ENCODE measurements at places on chromosomes 2 and 18.

GRCh38 chr2:159953136-159953823 lies 109.1 kb downstream of the PLA2R1 start:
- no peak for DNase-seq

- DNase-seq: no peak
Observed at GRCh38 chr18:3058328-3059191, 45.6 kb upstream of the LPIN2 start.

DNA sequence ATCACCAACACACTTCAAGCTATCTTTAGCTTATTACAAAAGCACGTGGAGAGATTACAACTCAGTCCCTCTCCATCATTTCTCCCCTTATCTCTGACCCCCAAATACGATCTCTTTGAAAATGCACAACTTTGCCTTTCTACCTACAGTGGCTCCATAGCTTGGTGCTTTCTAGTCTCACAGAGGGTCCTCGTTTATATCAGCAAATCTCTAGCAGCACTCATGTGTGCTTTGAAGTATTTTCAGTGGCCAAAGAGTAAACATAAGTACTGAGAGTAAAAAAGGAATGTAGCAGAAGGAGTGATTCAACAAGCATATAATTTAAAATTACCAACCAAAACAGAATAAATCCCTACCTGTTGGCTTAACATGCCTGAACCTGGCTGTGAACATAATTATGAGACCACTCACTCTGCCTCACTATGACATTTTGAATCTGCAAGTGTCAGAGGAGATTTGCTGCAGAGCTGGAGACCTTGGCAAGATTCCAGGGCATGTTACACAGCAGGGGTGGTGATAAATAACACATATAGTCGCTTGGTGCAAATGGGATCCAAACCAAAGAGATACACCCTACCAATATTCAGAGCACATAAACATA lies 54.6 kb downstream of the LAMA3 start:
- DNase-seq: no peak

DNA sequence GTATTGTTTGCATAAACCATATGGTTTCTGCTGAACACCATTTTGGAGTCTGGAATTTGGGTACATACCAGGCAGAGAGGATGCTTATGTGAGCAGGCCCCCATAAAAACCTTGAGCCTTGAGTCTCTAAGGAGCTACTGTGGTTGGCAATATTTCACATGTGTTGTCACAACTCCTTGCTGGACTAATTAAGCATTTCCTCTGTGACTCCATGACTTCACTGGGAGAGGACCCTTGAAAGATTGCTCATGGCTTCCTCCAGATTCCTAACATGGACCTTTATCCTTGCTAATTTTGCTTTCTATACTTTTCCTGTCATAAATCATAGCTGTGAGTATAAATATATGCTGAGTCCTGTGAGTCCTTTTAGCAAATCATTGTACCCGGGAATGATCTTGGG lies 7.6 kb upstream of the COQ10B start:
- DNase-seq: no peak

DNA sequence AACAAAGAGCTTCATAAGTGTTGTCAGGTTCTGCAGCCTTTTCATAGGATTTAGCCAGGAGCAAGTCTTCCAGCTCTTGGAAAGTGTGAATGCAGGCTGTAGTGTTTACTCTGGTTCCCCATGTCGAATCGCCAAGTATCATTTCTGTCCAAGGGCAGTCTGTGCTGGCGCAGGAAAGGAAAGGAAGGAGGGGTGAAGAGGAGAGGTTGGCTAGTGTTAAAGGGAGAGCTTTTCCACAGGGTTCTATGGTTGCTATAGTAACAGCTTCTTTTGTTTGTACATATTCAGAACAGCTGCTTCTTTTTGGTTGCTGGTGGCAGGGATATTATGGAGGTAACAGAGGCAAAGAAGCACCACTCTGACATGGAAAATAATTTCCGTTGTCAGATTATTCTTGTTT lies 69.9 kb downstream of the KCNH7 start:
- no peak for DNase-seq

- no peak for DNase-seq
Observed at GRCh38 chr2:25029183-25029554, 12.7 kb upstream of the EFR3B start.

GRCh38 chr2:201151127-201151981 lies 31.6 kb upstream of the CASP10 start:
- DNase-seq: no peak
